ENCODE measurements at places on chromosomes 11 and 22. TPM values are rescaled to one million over a fixed set of nuclear protein-coding genes. Genes with fewer than 3 reads are reported as not detected.

Gene TNNI2
- total RNA-seq, result 0.29 TPM

Gene ALG12
- total RNA-seq, result 10.4 TPM

Gene NFAM1
- total RNA-seq, result not detected

Gene DCUN1D5
- total RNA-seq, result 60.5 TPM

Gene PHOX2A
- not detected for total RNA-seq
